ENCODE measurements at places on chromosomes 11 and 22.
A peak's percentile ranks its signal among the peaks of the same experiment; 100 is the strongest.

GRCh38 chr11:120950880-120951279 is 73.0 kb upstream of the TBCEL start:
- no peak for DNase-seq

GRCh38 chr22:46794491-46794890 is 32.0 kb downstream of the TBC1D22A start:
- no peak for DNase-seq

DNA sequence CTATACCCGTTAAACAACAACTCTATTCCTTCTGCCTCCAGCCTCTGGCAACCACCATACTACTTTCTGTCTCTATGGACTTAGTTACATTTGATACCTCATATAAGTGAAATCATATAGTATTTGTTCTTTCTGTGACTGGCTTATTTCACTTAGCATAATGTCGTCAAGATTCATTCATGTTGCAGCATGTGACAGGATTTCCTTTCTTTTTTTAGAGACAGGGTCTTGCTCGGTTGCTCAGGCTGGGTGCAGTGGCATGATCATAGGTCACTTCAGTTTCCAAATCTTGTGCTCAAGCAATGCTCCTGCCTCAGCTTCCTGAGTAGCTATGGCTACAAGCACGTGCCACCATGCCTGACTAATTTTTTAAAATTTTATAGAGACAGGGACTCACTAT is 29.4 kb upstream of the SORL1 start:
- no peak for DNase-seq

- no peak for DNase-seq
These were observed 299.3 kb downstream of the BRD1 start for GRCh38 chr22:49528420-49528720.

DNA sequence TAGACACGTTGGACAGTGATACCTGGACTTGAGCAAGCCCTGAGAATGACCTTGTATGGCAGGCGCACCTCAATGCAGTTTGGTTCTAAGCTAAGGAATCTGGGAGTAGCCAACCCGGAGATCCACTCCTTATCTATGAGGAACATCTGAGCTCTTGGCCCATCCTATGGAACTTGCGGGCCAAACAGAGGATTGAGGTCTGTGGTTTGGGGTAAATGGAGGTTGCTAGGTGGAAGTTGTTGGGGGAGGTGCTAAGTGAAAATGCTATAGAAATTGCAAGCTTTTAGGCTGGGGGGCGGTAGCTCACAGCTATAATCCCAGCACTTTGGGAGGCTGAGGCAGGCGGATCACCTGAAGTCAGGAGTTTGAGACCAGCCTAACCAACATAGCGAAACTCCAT is 8.9 kb downstream of the GDPD5 start:
- DNase-seq, result no peak

DNA sequence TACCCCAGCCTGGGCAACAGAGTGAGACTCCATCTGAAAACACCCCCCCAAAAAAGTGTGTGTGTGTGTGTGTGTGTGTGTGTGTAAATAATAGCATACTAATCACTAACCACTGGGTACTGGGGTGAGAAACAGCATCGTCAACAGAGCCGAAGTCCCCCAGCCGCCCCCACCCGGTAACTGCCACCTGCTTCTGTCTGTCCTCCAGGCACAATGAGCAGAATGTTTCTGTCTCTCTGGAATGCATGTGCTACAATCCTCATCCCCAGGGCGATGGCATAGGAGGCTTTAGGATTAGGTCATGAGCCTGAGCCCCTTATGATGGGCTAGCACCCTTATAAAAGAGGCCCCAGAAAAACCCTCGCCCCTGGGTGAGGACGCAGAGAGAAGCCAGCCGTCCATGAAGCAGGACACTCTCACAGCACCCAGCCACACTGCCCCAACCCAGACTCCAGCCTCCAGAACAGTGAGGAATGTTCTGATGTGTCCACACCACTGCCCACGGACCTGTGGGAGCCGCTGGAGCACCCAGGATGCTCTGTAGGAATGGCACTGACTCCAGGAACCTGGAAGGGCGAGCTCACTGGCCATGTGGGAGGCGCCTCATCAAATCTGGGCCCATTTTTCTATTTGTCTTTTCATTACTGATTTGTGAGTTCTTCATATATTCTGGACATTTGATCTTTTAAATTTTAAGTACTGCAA is 9.9 kb downstream of the TTLL8 start:
- no peak for DNase-seq

DNA sequence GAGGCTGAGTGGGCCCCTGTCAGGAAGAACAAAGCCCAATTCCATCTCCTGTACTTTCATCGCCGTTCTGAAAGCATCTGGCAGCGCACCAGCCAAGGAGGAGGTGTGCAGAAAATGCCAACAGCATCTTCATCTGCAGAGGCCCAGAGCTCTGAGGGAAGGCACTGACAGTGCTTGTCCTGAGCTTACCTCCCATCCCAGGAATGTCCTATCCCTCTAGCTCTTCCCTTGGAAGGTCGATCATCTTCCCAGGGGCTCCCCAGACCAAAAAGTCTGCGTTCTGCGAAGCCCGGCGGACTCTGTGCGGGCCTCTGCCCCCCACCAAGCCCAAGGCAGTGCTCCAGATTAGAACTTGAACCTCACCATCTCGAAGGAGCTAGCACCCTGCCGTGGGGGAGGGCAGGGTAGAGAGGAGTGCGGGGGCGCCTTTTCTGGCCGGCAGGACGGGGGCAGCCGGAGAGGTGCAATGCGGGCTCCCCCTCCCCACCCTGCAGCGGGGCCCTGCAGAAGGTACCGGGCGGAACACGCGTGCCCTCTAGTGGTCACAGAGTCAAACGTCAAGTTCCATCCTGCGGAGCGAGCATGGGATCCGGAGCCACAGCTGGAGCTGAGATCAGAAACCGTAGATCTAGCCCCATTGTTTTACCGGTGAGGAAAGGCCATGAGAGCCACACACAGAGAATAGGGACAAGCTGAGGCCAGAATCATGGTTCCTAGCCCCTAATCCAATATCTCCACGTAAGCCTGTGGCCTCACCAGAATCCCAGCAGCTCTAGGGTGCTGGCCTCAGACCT is 5.0 kb downstream of the SCN2B start:
- DNase-seq, result peak; percentile 82

DNA sequence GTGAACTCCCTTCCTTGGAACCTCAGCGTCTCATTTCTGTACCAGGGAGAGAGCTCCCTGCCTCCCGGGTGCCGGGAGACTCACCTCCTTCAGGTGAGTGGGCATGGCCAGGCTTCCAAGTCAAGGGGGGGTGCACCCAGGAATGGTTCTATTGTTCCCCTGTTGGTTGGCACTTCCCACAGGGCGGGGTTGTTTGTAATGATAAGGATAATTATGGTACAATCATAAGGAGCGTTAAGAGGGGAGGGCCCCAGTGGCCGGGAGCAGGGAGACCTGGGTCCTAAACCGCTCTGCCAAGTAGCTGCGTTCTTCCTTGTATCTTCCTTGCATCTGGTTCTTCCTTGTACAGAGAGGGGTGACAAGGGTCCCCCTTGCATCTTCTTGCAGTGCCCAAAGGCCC is 79.1 kb downstream of the LRRC32 start:
- DNase-seq, result no peak

DNA sequence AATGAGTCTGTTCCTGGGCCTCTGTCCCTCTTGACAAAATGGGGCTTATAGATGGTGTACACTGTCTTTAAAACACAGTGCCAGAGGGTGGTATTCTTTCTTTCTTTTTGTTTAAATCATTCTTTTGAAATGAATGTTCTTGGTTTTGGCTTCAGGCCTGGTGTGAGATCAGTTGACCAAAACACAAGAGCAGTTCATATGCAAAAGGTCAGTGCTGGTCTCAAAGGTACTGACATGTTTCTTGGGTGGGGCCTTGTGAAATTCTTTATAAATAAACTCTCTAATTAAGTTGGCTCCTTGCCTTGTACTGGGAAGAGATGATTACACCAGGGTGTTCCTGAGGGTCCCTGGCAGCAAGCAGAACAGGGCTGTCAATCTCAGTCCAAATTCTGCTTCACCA is 110.0 kb downstream of the FBXO7 start:
- no peak for DNase-seq

- DNase-seq, result no peak
These were observed 915.6 kb downstream of the TBC1D22A start for GRCh38 chr22:47678048-47678447.

DNA sequence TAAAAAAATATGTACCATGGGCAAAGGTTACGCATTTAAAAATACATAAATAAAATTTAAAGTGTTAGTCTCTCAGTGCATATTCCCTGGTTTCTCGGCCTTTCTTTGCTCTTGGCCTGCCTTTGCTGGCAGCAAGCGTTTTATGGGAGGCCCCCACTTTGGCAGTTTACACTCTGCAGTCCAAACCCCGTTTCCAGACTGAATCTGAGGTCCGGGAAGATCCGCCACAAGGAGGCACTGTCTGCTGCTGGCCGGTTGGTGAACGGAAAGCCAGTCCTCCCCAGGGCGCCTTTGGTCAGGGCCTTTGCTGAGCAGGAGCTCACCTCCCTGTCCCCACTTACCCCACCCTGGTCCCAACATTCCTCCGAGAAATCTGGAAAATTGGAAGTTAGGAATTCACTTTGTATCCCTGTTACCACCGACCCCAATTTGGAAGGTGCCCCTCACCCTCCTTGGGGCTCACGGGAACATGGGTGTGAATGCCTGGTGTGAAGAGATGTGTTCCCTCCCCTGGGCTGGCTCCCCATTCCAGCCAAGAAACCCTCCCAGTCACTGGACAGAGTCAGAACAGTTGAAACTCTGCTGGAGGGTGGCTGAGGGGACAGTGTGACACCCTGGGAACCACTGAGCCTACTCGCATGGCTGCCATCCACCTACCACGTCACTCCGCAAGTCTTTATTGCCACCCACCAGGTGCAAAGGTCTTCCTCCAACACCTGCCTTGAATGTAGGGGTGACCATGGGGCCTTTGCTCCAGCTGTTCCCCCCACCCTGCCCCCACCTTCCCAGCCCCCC is 9.4 kb upstream of the SF1 start:
- DNase-seq, result peak; percentile 77

- DNase-seq, result no peak
These were observed 58.3 kb downstream of the PRDM11 start for GRCh38 chr11:45204761-45205160.

DNA sequence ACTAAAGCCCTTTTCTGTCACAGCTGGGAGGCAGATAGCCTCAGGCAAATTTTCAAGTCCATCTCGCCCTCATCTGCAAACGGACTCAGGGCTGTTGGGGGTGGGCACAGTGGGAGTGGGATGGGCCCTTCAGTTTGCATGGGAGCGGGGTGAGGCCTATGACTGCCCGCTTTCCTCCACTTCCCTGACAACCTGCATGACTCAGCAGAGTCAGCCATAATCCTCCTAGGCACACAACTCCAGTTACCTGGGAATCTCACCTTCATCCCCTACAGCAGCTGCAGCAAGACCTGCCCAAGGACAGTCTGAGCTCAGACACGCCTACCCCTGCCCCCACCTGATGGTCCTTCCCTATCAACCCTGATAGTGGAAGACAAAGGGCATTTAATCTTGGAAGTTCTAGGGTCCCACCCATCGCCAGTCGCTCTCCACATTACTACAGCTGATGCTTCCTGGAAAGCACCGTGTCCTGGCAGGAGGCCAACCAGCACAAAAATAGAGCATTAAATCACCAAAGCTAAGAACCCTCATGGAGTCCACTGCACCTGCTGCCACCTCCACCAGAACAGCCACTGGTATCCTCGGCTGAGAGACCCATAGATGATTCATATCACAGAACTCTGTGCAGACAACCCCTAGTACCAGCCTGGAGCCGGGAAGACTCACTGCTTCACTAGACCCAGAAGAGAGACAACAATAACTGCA is 319.3 kb downstream of the DCDC1 start:
- DNase-seq, result peak; percentile 92

GRCh38 chr11:62770778-62771143 is 435 bp upstream of the TAF6L start:
- peak; percentile 85 for DNase-seq

GRCh38 chr22:32127904-32128303 is 31.2 kb downstream of the C22orf42 start:
- no peak for DNase-seq

GRCh38 chr11:25535467-25536272 is 796.3 kb upstream of the ANO3 start:
- DNase-seq, result no peak

- DNase-seq, result no peak
These were observed 65.8 kb upstream of the MYOD1 start for GRCh38 chr11:17653611-17654010.

- DNase-seq, result peak; percentile 31
These were observed 40.9 kb downstream of the NAV2 start for GRCh38 chr11:19753451-19754106.

DNA sequence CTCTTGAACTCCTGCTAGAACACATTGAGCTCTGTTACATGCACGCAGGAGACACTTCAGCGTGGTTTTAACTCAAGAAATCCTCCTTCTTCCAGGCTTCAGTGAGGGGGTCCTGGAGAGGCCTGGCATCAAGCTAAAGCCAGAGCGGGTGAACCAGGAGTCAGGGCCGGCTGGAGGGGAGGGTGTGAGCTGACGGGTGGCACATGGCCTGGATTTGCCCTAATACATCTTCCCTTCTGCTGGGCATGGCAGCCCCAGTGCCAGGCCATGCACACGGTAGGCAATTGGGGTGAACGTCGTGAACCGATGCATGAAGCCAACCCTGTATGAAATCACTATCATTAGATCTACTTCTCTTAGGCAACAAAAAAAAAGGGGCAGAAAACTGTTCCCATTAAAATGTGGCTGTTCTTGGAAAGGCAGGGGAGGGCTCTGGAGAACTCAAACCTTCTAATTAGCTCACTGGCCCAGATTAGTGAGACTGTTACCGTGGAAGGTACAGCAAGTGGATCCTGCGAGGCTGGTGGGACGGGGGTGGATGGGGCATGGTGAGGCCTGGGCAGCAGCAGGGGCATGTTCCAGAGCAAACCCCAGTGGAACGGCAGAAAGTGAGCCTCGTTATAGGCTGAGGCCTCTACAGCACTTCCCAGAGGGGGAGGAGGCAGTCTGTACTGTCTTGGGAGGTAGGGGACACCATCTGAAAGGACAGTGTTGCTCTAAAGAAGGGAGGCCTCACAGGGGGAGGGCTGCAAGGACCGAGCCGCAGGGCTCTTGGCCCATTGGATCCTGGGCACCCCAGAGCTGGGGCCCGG is 10.6 kb downstream of the IFT27 start:
- no peak for DNase-seq

DNA sequence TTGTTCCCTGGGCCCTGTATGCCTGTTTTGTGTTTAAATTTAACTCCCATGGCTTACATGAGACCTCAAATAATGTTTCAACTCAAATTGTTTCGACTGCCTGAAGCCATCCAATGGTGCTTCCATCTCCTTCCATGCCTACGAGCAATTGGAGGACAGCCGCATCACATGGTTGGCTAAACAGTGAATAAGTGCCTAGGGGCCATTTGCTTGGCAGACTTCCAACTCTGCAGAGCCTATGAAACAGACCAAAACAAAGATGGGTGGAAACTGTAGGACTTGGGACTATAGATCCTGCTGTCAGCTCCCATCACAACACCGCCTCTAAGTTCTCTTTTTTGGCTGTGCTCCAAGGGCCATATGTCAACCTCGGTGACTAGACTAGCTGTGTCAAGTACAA is 84.1 kb downstream of the PARVA start:
- no peak for DNase-seq

DNA sequence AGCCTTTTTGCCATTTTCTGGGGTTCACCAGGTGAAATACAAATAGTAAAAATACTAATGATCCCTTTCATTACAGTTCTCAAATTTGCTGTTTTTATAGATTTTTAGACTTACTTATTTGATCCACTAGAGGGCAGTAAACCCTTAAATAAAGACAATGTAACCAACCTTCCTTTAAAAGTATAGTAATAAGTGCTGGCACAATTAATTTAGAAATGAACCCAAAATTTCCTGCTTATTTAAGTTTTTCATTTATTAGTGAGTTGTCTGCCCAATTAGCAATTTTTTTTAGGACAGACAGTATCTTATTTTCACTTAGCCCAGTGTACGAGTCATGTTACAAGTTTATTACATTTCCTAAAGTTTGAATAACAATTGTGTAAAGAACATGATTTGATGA is 4.7 kb downstream of the DDIAS start:
- peak; percentile 89 for DNase-seq

Data from DMS53 (cell line).